ENCODE measurements at places on chromosomes 6 and 20. TPM values are rescaled to one million over a fixed set of nuclear protein-coding genes. Genes with fewer than 3 reads are reported as not detected.

DNA sequence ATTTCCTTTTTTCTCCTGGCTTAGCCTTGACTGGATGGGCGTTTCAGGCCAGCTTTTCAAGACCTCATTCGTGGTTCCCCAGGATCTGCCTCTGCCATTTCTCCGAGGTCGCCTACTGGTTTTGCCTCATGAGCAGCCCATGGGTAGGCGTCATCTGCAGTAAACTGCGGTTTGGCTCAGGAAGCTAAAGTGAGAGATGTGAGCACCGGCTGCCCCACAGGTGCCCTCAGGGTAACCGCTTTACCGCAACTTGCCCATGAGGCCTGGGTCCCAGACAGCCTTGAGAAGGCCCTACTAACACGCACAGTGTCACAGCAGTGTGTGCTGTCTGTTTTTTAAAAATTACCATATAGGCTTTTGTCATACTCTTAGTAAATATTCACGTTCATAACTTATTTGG lies 53.4 kb upstream of the TBXT start:
- DNase-seq = no peak

DNA sequence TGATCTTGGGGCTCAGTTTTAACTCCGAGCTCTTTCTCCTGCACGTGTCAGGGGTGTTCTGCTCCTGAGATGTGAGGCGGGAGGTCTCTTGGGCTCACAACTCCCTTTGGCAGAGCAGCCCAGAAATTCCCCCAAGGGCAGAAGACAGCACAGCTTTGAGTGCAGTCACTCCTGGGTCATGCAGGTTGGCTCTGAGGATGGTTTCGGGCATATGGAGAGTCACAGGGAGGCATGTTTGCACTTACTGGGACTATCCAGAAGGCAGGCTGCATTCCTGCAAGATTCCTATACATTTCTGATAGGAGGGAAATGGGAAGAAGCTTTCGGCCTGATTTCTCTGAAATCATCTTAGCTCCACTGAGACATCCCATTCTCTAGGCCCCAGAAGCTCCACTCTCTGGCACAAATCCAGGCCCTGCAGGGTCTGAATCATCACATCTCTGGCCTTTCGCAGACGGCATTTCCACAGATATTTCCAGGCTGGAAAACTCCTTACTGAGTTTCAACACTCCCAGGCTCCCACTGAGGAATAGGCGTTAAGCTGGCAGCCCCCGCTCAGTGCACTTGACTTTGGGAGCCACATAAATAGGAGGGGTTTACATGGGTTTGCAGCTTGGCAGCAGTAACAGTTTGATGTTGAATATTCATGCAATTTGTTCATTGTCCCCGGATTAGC lies 39.7 kb downstream of the AGPAT4 start:
- peak; percentile 83 for DNase-seq

GRCh38 chr6:49775043-49775442 lies 12.0 kb downstream of the PGK2 start:
- DNase-seq = no peak

DNA sequence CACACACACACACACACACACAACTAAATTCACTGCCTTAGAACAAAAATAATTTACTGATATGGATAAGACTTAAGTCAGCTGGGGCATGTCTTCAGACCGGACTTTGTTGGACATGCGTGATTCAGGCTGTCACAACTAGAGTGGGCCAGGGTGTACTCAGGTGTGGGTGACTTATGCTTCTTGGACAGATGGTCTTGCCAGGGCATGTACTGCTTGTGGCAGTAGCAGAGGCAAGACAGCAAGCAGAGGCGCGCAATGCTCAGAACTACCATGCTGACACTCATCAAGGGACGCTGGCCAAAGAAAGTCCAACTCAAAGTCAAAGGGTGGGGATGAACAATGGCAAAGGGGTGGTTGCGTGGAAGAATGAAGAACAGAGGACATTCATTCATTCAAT lies 437.5 kb downstream of the CBLN4 start:
- DNase-seq = no peak

GRCh38 chr6:42165016-42165415 lies 8.1 kb upstream of the GUCA1A start:
- DNase-seq = peak; percentile 24

GRCh38 chr6:4512051-4512471 lies 264.1 kb upstream of the CDYL start:
- no peak for DNase-seq

DNA sequence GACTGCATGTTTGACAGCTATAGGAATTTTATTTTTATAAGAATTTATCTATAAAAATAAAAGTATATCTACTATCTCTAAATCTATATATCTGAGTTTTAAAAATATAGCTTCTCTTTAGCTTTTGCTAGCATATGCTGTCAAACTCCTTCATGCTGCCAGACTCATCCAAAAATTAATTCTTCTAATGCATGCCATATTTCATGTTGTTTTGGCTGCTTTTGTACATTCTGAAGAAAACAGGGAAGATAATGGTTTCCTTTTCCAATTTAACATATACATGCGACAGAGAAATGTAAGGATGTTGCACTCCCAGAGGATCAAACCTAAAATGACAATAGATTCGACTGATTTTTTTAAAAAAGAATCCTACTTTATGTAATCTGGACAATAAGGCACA lies 577.2 kb upstream of the FLRT3 start:
- DNase-seq = no peak

DNA sequence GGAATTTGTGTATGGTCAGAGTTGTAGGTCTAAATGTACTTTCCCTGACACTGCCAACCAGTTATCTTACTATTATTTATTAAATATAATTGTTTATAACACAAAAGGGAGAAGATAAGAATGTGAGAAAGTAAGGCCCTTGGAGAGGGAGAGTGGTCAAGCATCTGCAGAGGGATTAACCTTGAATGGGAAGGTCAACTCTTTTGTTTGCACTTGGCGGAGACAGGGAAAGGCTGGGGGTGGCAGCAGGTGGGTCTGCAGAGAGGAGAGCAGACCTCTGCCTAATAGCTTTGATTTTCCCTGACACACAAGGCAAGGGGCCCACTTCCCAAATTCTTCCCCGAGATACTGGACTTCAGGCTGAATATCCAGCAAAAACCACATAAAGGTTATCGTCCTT lies 4.2 kb downstream of the LRP11 start:
- DNase-seq = no peak

DNA sequence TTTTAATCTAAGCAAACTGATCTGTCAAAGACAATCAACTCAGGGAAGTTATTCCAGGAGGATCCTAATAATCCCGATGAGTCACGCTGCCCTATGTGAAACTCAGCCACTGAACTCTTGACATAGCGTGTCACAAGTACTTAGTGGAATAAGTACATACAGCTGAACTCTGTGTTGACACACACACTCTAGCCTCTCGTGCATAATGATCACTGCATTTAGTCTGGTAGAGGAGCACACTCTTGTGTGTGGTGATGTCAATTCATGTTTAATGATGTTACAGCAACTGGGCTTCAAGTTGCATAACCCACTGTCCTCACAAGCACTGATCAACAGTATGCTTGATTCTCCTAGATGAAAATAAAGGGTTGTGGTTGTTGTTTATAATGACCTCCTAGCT lies 148.3 kb downstream of the HACE1 start:
- no peak for DNase-seq

- no peak for DNase-seq
Measured at GRCh38 chr6:47353871-47354270, 44.2 kb upstream of the TNFRSF21 start.

Gene COL11A2
- polyA plus RNA-seq = 0.26 TPM

Gene HINT3
- polyA plus RNA-seq = 4.0 TPM

Gene LST1
- not detected for polyA plus RNA-seq

Gene OPRL1
- 0.86 TPM for polyA plus RNA-seq

All from AG04450 (cell line).